ENCODE measurements at places on chromosomes 1 and 21.

GRCh38 chr1:56424744-56425493, 154.4 kb downstream of the PLPP3 start:
- no peak for DNase-seq

DNA sequence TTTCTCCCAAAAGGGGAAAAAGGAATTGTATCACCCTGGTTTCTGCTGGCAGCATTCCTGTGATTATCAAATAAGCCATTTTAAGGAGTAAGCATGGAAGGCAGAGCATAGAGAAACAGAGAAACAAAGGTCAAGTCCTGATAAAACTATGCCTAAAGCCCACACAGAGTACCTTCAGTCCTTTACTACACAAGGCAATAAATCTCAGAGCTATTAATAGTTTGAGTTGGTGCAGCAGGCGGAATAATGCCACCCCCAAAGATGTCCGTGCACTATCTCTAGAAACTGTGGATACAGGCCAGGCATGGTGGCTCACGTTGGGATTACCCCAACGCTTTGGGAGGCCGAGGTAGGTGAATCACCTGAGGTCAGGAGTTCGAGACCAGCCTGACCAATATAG, 58.1 kb upstream of the ZBTB40 start:
- DNase-seq, result no peak

- no peak for DNase-seq
Measured at GRCh38 chr1:60133848-60134247, 60.3 kb upstream of the C1orf87 start.

DNA sequence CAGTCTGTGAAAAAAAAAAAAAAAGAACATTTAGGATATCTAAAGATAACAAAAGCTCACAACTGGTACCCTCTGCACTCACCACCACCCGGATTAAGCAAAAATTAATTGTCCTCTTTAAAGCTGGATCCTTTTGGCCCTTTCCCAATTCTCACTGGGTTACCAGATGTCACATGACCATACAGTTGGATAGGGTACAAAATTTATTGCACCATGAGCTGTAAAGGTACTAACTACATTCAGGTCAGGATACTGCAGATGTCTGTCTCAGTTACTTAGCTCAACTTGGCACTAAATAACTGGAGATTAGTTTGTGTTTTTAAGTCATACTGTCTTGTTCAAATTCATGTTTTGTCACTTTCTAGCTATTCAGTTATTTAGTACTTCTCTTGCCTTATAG, 96.3 kb downstream of the GPATCH2 start:
- no peak for DNase-seq

All from stimulated activated CD4-positive, alpha-beta T cell treated with anti-CD3 and anti-CD28 coated beads, Interleukin-1b, Interleukin-23, amount 100 ng/mL, for 4 hours (primary cell).